ENCODE measurements at places on chromosomes 13 and 19.
A peak's percentile ranks its signal among the peaks of the same experiment; 100 is the strongest.

GRCh38 chr19:2381148-2381820 is 21.2 kb downstream of the TMPRSS9 start:
- DNase-seq: no peak

DNA sequence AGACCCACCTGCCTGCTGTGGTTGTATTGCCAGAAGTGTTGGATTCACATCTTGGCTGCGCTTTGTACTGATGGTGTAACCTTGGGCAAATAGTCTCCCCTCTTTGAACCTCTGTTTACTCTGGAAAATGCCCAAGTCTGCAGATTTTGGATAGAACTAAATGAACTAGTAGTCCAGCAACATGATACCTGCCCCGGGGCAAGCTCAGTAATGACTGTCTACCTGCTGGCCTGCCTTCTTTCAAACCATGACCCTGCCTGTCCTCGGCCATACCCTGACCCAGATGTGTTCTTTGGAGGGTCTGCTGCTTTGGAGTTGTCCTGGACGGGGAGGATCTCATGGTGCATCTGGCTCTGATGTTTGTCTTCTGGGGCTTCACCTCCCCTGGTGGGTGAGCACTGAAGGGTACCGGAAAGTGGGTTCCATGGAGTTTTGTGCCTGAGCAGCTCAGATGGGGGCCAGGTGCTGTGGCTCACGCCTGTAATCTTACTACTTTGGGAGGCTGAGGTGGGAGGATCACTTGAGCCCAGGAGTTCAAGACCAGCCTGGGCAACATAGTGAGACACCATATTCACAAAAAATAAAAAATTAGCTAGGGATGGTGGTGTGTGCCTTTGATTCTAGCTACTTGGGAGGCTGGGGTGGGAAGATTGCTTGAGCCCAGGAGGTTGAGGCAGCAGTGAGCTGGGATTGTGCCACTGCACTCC is 59.5 kb downstream of the TNFRSF19 start:
- no peak for DNase-seq

DNA sequence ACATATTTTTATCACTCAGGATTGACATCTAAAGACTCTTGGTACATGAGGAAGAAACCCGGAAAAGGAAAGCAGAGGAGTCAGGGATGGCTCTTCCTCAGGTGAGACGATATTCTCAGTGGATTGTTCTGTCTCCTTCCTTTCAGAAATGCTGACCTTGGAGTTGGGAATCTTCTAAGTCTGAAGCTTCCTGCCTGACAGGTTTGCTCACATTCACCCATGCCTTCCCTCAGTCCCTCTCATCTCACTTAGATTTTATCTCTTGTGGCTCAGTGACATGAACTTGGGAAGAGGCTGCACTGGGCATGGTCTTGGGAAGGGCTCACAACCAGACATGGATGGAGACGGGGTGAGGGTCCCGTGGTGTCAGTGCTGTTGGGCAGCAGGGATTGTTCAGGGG is 6.7 kb downstream of the ZNF525 start:
- DNase-seq: no peak

DNA sequence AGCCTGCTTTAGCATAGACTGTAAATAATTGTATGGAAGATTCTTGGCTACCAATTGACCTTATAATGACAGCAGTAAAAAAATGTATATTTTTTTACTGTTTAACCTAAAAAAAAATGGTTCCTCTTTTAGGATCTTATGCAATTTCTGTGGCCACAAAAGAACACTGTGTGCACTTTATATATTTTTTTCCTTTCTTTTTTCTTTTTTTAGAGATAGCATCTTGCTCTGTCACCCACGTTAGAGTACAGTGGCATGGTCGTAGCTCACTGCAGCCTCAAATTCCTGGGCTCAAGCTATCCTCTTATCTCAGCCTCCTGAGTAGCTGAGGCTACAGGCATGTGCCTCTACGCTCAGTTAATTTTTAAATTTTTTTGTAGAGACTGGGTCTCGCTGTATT is 6.1 kb downstream of the FLT3 start:
- DNase-seq: no peak

GRCh38 chr19:23394511-23394910 is 760 bp downstream of the ZNF91 start:
- DNase-seq: no peak

- DNase-seq: peak; percentile 71
These were observed 1.2 kb downstream of the DAZAP1 start for GRCh38 chr19:1408300-1409203.

- no peak for DNase-seq
These were observed 880 bp upstream of the TMEM160 start for GRCh38 chr19:47049307-47049700.

GRCh38 chr13:91155512-91156114 is 191.9 kb upstream of the MIR17HG start:
- no peak for DNase-seq

DNA sequence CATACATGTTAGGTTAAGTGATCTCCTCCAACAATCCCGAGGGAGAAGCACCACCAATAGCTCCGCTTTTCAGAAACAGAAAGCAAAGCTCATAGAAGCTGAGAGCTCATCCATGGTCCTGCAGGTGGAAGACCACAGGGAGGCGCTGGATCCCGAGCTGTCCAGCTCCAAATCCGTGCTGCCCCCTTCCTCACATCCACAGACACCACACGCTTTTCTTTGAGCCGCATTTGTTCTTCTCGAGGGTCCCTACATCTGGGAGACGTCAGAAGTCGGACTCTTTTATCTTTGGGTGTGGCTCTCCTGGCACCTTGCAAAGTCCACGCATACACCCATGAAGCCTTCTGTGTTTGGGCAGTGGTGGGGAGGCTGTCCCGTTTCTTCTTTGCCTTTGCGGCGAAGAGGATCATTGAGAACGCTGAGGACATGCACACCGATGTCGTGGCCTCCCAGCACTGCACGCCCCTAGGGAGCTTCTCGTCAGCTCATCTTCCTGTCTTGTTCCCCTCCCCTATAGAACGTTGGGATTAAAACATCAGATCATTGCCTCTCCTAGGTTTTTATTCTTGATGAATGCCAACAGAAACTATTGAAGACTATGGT is 184.8 kb downstream of the TEX29 start:
- peak; percentile 47 for DNase-seq

GRCh38 chr19:30690935-30691818 is 319.0 kb downstream of the ZNF536 start:
- peak; percentile 44 for DNase-seq

- DNase-seq: no peak
These were observed 5.1 kb downstream of the ZNF816 start for GRCh38 chr19:52957591-52957990.

GRCh38 chr13:31050486-31051400 is 111.0 kb downstream of the HSPH1 start:
- DNase-seq: peak; percentile 38

DNA sequence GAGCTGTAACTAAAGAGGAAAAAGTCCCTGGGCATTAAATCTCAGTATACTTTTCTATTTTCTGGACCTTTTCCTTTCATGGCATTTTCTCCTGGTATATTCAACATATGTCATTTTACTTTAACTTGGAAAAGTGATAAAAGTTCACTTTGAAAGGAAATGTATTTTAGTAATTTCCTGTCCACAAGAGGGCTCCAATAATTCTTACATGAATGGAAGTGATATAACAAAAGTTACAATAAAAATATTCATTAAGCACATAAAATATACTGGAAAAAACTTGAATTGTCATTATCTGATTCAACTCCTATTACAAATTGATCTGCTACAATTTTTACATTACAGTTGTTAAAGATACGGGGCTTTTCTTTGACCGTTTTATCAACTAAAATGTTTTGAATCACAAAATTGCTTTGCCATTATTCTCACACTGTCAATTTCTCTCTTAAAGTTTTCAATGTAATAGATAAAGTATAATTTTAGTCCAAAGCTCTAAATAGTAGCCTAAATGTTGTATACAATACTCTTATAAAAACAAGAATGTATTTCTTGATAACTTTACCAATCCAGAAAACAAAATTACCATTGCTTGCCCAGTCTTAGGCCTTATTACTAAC is 4.9 kb downstream of the UBL3 start:
- DNase-seq: no peak

- DNase-seq: no peak
These were observed 47.4 kb upstream of the PCDH9 start for GRCh38 chr13:67277581-67277980.

GRCh38 chr13:37138169-37138568 is 32.7 kb upstream of the CSNK1A1L start:
- DNase-seq: no peak

DNA sequence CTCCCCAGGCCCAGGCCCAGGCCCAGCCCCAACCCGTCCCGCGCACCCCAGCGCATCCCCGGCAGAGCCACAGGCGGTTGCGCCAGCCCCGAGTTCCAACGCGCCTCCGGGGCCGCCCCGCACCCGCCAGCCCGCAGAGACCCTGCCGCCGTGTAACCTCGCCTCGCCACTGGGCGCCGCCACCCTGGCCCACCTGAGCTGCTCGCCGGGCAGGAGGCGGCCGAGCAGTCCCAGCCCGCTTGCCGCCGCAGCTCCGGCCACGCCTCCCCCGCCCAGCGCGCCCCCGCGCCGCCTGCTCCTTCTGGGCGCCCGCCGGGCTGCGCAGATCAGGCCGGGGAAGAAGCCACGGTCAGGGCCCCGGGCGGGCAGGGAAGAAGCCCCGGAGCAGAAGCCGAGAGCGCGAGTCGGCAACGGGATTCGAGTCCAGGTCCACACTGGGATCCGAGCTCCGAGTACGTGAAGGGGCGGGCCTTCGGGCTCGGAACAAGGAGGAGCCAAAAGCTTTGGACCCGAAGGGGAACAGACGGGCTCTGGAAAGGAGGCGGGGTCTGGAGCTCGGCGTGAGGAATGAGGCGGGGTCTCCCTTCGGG is at the start of gene MBOAT7:
Gene MBOAT7, minus strand, starts transcription at position 436 of the 590 bp plus-strand sequence. CDS start 1,072 bp downstream, outside the sequence.
- DNase-seq: peak; percentile 94

DNA sequence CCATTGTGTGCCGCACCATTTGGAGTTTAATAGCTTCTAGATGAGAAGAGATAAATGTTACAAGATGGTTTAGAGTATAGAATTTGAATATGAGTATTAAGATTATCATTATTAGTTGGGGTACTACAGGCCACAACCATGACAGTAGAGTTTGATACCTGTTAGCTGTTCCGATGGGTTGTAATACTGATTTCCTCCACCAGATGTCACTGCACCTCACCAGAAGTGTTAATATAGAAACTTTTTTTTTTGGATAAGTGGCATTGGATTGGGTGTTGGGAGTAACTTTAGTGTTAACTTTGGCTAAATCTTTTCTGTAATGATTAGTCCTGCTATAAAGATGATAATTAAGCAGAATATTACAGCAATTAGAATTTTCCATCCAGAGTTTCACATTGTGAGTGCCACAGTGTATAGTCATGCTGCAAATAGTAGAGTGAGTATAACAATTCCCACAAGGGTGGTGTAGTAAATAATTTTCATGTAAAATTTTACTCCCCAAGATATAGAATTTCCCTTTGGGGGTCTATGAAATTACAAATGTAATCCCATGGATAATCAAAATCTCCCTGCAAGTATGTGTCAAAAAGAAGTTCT is 56.3 kb downstream of the PSG3 start:
- peak; percentile 9 for DNase-seq

GRCh38 chr19:28636016-28636629 is 576.8 kb downstream of the UQCRFS1 start:
- no peak for DNase-seq

DNA sequence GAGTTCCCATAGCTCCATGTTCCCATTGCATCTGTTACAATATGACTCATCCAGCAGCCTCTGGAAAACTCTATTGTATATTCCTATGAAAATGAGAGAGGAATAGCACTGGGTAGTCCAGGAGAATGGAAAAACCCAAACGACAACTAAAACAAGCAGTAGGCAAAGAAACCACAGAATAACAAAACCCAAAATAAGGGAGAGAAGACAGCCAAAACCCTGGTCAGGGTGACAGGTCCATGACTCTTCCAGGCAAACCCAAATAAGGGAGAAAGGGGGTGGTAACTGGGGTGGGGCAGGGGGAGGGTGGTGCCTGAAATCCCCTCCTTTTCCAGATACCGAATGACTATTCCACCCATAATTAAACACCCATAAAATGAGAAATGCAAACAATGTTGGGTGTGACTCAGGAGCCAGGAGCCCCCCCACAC is 4.0 kb upstream of the ZNF8 start:
- no peak for DNase-seq

DNA sequence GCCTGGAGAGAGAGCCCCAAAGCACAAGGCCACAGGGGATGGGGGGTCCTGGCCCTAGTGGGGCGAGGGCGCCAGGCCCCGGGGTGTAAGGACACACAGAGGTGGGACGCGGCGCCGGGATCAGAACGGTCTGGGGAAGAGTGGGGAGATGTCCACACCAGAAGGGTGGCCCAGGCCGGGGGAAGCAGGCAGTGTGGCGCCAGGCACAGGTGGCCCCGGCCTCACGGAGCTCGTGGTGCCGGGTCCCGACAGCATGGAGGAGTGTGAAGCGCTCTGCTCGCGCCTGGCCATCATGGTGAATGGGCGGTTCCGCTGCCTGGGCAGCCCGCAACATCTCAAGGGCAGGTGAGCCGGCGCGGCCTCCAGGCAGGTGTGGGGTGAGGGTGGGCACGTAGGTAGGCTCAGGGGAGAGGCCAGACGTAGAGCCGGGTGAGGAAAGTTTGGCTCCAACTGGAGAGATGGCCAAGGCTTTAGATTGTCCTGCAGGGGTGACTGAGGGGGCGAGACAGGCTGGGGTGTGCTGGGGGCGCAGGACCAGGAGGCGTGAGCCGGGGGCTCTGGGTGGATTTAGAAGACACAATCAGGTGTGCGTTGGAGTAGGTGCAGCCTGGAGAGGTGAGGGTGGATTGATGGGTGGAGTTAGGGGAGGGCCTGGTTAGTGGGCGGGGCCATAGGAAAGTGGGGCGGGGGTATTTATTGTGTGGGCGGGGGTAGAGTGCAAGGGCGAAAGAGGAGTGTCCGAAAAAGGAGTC is 2.9 kb upstream of the ARHGAP45 start:
- no peak for DNase-seq

- no peak for DNase-seq
These were observed 726 bp upstream of the TGFB1 start for GRCh38 chr19:41354343-41354953.

DNA sequence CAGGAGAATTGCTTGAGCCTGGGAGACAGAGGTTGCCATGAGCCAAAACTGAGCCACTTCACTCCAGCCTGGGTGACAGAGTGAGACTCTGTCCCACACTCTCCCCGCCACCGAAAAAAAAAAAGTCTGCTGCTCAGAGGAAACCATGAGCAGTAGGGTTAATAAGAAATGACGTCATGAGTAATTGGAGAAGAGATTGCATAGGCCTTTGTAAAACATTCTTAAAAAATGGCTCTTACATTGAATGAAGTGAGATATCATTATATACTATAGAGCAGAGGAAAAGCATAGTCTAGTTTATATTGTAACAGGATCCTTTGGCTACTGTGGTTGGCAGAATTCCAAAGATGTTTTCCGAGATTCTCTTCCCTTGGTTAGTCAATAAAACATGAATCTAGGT is 228.2 kb downstream of the PCDH20 start:
- DNase-seq: no peak

GRCh38 chr13:19927117-19927748 is 31.3 kb upstream of the ZMYM2 start:
- no peak for DNase-seq

Measured in SK-N-SH (cell line).